ENCODE measurements at places on chromosomes 1 and 21.

GRCh38 chr1:27299385-27300271 lies 22.3 kb upstream of the TMEM222 start:
- no peak for DNase-seq

DNA sequence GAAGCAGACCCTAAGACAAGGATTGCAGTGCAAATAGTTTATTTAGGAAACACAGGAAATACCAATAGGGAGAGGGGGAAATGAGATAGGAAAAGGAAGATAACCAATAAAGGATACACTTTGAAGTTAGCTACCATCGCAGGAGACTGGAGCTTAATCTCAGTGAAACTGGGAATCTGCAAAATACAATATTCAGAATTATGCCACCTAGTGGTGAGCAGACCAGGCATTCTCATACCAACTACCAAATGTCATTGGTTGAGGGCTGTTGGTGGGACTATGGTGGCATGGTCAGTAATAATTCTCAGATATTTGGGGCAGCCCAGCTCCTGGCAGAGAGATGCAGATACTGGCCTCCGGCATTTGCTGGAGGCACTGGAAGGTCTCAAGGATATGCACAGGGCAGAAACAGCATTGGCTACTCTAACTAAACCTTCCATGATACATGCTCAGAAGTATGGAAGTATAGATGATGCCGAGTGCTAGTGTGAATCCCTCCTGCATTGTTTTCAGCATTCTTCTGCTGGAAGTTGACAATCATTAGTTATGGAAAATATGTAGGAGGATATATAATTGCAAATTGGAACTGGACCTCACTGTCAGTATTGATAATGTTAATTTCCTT lies 11.8 kb upstream of the ZFP69B start:
- no peak for DNase-seq

GRCh38 chr1:213982672-213983492 lies 4.9 kb upstream of the PROX1 start:
- no peak for DNase-seq

DNA sequence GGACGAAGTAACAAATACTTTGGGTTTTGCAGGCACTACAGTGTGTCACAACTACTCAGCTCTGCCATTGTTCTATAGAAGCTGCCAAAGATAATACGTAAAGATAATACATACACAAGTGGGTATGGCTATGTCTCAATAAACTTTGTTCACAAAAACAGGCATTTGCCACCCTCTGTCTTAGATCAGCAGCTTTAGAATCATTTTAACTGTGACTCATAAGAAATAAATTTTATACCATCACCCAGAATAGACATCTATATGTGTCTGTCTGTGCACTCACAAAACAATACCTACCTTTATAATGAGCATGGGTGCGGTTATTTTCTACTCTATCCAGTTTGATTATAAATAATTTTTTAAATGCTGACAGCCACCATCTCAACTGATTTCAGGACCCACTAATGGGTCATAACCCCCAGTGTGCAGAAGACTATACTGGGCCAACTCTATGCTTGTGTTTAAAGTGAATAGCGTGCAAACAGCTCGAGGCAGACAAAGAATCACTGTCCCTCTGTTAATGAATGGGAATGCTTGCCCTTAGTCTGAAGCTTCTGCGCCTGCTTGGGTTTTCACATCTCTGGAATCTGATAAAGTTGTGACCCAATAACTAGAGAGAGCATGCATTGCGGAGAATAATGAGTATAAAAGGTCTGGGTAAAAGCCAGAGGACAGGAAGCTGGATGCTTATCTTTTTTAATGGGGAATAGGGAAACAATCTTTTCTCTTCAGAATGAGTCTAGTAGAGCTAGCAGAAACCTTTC lies 216.2 kb downstream of the PLPP3 start:
- DNase-seq = no peak

DNA sequence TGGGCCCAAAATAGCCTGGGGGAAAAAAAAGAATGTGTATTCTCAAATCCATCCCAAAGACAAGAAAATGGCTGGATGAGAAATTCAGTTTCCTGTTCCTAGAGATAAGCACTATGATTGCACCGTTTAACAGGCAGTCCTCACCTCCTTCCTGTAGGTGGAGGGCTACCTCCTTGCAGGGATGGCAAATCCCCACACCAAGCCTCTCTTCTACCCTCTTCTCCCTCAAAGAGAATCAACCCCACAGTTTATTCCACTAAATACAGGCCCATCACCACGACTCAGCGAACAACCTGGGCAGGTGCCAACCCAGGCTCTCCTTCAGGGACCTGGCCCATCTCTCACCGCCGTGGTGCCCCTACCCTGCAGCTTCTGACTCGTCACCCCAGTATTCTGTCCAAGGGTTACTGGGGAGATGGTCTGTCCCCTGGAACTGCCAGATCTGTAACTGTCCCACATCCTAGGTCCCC lies 3.4 kb upstream of the CHD5 start:
- no peak for DNase-seq

GRCh38 chr1:174491606-174492005 lies 43.8 kb downstream of the GPR52 start:
- no peak for DNase-seq

DNA sequence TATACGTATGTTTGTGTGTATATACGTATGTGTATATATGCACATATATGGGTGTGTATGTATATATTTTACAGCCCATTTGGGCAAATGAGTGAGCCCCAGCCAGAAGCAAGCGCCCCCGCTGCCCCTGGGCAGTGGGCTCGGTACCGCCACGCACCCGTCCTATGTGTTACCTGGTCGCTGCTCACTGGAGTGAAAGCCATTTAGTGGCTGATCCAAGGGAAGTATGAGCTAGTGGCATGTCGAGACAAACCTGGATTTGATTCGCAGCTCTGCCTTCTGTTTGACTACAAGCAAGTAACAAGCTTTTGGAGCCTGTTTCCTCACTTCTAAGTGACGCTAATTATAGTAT lies 35.8 kb upstream of the JAK1 start:
- DNase-seq = peak; percentile 2

DNA sequence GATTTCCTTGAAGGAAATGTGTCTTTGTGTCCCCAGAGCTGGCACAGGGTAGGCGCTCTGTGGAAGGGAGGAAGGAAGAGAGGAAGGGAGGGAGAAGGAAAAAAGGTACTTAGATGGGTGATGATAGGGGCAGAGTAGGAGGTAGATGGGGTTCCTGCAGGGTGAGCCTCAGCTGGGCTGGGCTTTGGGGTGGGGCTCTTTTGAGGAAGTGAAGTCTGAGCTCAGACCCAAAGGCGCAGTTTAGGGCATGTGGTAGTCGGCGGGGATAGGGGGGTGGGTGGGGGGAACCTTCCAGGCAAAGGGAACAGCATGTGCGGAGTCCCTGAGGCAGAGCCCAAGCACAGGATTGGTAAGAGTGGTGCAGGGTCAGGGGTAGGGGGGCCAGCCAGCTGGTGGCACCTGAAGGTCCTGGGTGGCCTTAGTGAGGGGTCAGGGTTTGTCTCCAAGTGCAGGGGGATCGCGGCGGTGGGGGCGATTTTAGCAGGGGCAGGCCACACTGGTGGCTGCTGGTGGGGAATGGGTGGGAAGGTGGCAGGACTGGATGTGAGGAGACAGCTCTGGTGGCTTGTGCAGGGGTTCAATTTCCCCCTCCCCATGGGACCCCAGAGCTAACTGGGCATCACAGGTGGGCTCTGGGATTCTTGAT lies 8.4 kb upstream of the HTR6 start:
- DNase-seq = no peak

- no peak for DNase-seq
Measured at GRCh38 chr1:151562661-151563060, 22.6 kb downstream of the TUFT1 start.

DNA sequence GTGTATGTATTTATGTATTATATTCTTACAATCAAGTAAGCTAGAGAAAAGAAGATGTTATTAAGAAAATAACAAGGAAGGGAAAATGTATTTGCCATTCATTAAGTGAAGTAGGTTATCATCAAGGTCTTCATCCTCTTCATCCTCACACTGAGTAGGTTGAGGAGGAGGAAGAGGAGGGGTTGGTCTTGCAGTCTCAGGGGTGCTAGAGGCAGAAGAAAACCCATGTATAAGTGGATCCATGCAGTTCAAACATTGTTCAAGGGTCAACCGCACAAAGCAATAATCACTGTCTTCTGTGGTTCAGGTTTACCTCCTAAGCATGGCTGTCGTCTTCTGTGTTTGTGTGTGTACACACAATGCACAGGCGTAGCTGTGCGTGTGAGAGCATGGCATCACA lies 16.9 kb downstream of the URB2 start:
- no peak for DNase-seq

GRCh38 chr1:5975133-5975880 lies 16.9 kb downstream of the NPHP4 start:
- peak; percentile 31 for DNase-seq

- no peak for DNase-seq
Measured at GRCh38 chr1:240486611-240487010, 125.3 kb downstream of the GREM2 start.

DNA sequence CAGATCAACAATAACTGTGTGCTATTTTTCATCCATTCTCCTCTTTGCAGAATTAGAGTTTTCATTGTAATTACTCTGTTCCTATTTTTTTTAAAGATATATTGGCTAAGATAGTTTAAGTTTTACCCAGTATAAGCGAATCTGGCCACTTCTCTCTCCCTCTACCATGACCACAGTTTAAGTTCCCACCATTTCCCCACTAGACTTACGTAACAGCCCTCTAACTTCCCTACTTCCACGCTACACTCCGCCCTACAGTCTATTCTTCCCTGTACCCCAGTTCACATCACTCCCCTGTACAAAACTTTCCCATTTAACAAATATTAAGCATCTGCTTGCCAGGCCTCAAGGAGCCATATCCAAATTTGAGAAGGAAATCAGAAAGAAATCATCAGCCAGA lies 16.5 kb downstream of the CTSK start:
- no peak for DNase-seq

GRCh38 chr1:96971849-96972602 lies 250.4 kb downstream of the PTBP2 start:
- DNase-seq = no peak

GRCh38 chr1:202959276-202959620 lies 1.1 kb upstream of the ADIPOR1 start:
- no peak for DNase-seq

DNA sequence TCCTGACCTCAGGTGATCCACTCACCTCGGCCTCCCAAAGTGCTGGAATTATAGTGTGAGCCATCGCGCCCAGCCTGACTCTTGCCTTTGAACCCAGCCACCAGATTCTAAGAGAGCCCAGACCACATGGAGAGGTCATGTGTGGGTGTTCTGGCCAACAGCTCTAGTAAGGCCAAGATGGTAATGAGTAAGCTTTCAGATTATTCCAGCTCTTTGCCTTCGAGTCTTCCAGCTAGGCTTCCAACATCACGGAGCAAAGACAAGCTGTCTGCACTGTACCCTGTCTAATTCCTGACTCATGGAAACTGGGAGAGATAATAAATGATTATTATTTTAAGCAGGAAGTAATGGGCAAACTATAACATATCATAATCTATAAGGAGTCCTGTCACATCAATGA lies 14.8 kb upstream of the ZFP69B start:
- no peak for DNase-seq

DNA sequence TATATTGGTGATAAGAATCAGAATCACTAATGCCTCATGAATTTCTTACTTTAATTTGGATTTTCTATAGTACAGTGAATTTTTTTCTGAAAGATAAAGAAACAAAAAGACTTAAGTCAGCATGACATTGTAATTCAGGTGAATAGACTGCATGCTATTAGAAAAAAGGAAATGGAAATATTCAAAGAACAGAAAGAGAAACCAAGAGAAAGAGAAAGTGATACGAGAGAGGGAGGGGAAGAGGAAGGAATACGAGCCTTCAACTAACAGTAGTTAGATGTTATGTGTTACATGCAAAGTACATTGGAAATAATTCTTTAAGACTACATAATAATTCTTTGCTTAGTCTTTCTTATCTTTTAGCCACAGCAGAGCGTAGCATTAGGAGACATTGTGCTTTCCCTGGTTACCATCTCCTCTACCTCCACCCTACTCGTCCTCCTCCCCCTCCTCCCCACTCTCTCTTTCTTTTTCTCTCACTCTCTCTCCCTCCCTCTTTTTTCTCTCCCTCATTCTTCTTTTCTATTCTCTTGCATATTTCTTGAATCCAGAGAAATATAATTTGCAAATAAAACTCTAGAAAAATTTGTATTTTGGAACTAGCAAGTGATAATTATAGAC lies 46.4 kb upstream of the ADGRL4 start:
- no peak for DNase-seq

DNA sequence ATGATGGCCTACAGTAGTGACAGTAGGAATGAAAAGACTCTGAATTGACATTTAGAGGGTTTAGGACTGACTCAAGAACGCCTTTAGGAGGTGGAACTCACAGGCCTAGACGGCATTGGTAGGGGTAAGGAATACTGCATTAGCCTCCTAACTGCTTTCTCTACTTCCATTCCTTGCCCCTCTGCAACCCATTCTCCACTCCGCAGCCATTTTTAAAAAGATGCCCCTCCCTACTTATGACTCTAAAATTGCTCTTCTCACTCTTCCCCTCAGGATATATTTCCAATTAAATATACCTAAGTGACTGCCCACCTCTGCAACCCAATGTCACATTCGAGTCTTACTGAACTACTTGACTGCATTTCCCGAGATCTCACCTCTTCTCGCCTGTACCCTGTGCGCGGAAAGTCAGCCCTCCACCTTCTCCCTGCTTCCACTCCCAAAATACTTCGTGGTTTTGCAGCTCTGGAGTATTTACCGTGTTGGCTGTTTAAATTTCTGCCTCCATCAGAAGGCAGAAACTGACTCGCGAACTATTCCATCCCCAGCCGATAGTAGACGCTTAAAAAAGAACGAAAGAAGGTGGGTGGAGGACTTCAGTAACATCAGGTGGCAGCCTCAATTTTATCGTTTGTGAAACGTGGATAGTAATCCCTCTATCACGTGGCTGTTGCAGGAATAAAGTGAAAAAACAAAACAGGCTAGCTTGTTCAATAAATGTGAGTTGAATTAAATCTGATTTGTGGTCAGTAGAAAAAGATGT lies 1.1 kb upstream of the YBX1 start:
- no peak for DNase-seq

GRCh38 chr1:78718566-78718965 lies 68.9 kb downstream of the IFI44 start:
- no peak for DNase-seq

- DNase-seq = no peak
Measured at GRCh38 chr1:190759807-190760206, 282.1 kb upstream of the BRINP3 start.

DNA sequence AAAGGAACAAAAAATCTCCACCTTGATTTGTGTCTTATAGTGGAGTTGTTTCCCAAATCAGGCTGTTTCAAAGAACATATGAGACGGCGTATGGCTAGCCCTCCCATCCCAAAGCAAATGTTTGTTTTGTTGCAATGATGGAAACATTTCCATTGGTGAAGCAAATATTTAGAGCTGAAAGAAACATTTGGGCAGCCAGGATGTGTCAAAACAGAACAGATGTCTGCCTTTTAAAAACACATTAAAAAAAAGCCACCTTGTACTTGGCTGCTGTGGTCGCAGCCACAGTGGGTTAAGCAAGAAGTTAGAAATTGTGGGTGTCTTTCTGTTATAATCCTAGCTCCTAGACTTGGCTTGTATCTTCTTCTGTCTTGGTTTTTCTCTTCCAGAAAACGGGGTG lies 116.3 kb downstream of the PEX14 start:
- DNase-seq = no peak

- DNase-seq = peak; percentile 80
Measured at GRCh38 chr1:154955039-154955717, 721 bp downstream of the PBXIP1 start.

- DNase-seq = no peak
Measured at GRCh38 chr1:246906833-246907232, 24.9 kb downstream of the AHCTF1 start.

Data from stimulated activated CD4-positive, alpha-beta T cell treated with anti-CD3 and anti-CD28 coated beads, Interleukin-15, amount 100 ng/mL, for 1 hour (primary cell).